Spleen (tissue), 13 donors: ENCODE measurements at places on chromosomes 5 and 9. TPM values are rescaled to one million over a fixed set of nuclear protein-coding genes. Genes with fewer than 3 reads are reported as not detected.

DNA sequence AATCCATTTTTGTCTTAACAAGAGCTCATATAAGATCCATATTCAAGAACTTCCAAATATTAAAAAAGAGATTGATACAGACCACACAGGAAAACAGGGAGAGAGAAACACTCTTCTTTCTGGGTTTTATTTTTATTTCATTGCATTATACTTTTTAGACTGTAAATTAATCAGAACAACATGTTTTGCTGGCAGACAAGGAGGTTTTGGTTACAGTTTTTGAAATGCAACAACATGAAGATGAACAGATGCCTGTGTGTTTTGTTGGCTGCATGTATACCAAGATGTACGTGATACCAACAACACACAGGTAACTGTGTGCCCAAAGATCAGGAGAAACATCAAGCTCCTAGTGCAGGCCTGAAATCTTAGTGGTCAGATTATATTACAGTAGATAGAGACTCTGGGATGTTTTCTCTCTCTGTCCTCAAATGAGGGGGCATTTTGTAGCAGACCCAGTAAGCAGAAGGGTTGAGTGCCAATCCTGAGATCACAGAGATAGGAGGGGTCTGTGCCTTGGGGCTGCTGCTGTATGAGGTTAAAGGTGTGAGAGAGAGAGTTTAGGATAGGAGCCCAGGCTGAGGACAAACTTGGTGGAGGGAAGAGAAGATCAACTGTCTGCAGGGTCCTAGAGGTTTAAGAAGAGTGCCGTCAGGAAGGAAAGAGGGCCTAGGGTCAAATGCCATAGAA, 152.2 kb downstream of the DCP2 start:
- DNase-seq: no peak

The FST gene
- 0.40 TPM for total RNA-seq

GRCh38 chr9:124455820-124456219, 5.6 kb downstream of the ADGRD2 start:
- DNase-seq: peak; percentile 23

The ADAMTS16 gene
- not detected for total RNA-seq

GRCh38 chr5:172840432-172841154, 6.5 kb downstream of the ERGIC1 start:
- DNase-seq: peak; percentile 72

DNA sequence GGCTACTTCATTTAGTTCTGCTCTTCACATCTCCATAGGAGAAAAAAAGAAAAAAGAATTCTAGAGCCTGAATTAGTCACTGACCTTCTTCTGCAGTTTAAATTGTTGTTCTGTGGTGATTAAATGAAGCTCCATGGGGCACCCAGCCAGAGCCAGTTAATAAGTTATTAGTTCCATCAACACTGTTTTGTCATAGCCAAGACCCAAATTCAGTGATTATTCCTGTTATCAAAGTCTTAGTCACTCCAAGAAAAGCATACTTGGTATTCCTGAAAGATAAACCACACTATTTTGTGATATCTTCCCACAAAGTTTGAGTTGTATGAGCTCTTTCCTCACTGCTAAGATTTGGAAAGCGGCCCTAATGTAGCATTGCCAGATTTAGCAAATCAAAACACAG, 134.8 kb upstream of the RGMB start:
- DNase-seq: no peak

GRCh38 chr9:26833792-26834191, 58.8 kb downstream of the CAAP1 start:
- no peak for DNase-seq

DNA sequence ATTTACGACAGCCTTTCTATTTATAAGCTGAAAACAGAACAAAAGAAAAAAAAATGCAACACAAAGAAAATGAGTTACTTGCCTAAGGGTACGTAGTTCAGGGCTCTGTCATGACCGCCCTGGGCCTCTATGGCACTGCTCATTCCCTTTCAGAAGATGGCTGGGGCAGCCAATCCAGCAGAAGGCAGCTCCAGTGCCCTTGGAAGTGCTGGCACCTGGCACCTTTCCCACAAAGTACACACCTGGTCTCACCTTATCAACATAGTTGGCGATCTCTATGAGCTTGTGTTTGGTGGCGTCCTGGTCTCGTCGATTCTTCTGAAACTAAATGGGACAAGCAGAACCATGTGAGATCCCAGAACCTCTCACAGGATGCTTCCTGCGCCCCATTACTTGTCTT, 53.2 kb downstream of the NIPAL4 start:
- no peak for DNase-seq

DNA sequence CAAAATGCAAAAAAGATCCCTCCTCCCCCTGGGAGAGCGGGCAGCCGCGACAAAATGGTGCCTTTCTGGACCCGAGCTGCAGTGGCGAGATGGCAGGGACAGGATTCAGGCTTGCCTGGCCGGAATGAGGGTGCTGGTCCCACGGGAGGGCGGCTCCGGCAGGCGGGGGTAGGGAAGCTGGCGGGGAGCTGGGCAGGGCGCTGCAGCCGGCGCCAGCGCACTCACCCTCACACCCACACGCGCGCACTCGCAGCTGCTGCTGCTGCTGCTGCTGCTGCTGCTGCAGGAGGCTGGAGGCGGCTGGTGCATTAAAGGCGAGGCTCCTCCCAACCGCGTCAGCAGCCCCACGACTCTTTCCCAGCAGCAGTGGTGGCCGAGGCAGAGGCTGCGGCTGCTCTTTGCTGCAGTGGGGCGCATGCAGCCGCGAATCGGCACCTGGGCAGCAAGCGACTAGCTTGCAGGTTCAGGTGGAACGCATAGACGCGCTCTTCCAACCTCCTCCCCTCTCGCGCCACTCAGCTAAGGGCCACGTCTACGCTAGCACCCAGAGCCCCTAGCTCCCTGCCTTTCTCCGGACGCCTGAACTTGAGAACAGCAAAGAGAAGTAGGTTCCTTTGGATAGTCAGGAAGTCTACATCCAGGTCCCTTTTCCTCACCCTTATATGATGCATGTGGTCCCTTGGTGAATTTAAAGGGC, at the start of gene PPP2R2B:
PPP2R2B (minus strand) TSS at position 282 of the 697 bp plus-strand sequence.
- peak; percentile 88 for DNase-seq

The PCDH1 gene
- 11.4 TPM for total RNA-seq

The EMB gene
- 93.2 TPM for total RNA-seq

DNA sequence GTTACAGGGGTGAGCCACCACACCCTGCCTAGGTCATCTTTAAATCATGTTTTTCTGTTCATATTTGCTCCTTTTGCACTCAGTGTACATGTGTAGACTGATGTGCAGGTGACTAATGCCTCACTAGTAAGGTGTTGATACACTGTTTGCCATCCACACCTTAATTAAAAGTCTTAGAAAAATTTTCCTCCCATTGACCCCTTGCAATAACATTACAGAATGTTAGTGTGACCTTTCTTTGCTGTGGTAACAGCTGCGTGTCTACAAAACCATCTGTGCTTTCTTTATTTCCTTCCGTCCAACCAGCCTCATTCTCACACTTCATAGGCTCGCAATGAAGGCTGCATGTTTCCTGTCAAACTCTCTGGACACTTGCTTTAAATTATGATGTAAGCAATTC, 6.6 kb upstream of the CEMIP2 start:
- DNase-seq: no peak

The CSF2 gene
- total RNA-seq: not detected

DNA sequence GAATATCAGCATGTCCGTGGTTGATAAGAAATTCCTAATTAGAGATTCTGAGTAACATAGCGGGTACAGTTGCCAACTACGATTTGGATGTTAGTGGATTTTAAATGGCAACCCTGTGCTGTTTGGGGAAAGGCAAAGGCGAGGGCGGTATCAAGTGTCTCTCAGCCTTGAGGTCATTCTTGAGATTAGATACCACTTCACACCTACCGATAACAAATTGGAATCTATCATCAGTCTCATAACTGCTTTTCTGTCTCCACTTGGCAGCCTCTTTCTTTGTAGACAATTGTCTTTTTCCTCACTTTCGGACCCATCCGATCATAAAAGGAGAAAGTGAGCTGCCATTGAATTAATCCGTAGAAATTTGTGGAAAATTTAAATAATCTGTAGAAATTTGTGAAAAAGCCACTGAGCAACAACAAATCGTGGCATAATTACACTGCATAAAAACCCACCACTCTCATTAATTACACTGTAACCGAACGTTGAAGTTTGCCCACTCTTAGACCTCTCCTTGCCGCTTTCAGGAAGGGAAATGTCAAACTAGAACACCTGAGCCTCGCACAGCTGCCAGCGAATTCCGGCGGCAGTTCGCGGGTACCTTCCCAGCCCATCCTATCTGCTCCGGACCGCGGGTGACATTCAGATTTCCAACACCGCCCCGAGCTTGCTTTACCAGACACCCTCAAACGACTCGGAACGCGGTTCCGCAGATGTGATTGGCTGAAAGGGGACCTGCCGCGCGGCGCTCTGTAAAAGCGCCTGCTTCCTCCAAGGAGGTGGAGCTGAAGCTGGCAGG, 849 bp upstream of the RGMB start:
- DNase-seq: peak; percentile 90

- no peak for DNase-seq
Measured at GRCh38 chr9:137052998-137053943, 590 bp downstream of the ENTPD2 start.

The ARL14EPL gene
- total RNA-seq: not detected

GRCh38 chr5:9861666-9862256, 231.6 kb upstream of the TAS2R1 start:
- no peak for DNase-seq

GRCh38 chr5:42600441-42600840, 156.2 kb upstream of the CCDC152 start:
- no peak for DNase-seq

GRCh38 chr5:5085381-5085780, 54.7 kb upstream of the ADAMTS16 start:
- no peak for DNase-seq

GRCh38 chr9:87748881-87749280, 23.0 kb downstream of the CTSL start:
- no peak for DNase-seq

DNA sequence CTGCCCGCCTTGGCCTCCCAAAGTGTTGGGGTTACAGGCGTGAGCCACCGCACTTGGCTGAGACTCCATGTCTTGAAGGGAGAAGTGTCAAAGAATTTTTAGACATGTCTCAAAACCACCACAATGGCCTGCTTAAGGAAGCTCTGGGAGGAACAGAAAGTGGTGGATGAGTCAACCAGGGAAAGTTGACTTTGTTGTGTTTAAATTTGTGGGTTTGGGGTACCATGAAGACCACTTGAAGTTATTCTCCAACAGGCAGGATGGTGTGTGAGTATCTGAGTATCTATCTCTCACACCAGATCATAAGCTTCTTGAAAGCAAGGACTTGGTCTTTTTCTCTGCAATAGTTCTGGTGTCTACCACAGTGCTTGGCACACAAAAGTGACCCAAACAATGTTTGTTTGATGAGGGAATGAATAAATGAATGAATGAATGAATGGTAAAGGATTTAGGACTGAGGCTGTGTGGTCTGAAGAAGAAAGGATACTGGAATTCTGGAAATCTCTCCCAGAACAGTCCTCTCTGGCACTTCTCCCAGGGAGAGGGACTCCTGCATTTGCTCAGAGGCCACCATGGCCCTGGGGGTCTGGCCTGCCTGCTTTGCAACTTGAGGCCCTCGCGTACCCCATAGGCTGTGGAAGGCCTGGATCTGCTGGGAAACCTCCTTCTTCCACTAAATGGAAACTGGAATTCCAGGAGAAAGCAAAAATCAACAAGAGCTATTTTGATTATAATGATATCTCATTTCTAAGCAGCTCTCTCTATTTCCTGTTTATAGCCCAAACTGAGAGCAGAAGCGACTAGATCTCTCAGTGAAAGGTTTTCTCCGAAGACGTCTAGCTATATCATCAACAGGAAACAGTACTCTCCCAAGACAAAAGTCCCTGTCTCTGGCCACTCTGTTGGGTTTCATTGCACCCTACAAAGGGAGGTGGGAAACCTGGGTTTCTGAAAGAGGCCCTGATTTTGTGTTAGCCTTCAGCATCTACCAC, 187.9 kb downstream of the PALM2AKAP2 start:
- no peak for DNase-seq

The ANKRD34B gene
- total RNA-seq: 0.38 TPM

- DNase-seq: no peak
Measured at GRCh38 chr5:96958977-96959376, 23.1 kb downstream of the LNPEP start.

DNA sequence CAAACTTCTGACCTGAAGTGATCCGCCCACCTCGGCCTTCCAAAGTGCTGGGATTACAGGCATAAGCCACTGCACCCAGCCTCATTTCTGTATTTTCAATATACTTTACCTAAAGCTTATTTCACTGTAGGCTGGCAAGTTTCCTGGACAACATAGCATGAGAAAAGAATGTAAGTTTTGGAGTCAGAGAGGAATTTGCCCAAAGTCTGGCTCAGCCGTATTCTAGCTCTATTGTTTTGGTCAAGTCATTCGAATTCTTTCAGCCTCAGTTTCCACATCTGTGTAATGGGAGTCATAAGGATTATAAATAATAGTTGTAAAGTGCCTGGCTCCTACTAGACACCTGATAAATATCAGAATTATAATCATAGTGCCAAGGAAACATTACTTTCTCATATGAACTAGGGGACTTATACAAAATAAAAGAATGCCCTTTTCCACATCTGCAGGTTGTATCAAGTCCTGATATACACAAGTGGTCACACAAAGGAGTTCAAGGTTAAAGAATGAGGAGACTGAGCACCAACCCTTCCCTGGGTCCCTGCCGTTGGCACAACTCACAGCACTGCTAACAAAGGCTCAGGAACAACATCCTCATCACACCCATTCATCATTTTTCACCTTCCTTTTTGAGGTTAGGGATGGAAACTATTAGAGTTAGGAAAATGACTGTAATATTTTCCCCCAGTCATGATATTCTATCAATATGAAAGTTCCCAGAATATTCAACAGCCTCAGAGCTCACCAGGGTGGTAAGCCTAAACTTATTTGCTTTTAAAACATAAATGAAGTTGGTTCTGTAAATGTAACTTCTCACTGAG, 34.6 kb upstream of the RAI14 start:
- DNase-seq: no peak

DNA sequence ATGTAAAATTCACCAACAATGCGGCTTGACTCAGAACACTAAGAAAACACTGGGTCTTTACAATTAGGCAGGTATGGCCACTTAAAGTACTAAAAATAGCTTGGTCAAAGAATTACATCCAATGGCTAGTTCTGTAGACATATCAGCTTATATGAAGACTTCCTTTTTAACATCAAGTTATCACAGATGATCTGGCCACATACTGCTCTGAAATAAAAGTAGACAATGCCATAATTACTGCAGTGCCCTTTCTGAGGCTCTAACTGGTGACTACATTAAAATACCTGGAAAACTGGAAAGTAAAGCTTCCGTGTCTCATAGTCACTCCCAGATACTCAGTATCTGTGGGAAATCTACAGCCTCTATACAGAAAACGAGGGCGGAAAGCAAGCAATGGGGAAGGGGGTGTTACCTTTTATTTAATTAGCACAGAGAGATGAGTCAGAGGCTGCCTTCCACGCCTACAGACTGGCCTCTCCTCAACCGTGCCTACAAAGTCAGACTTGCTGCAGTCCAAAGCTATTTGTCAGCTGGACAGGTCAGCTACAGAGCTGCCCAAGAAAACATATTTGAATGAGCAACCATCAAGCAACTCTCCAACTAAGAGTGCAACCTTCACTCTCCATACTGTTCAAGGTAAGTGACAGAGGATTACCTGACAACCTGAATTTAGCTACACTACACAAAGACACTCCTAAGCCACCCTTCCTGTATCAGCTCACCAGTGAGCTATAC, 8.7 kb downstream of the SERINC5 start:
- DNase-seq: no peak

The FOXD4L3 gene
- total RNA-seq: 0.39 TPM

- no peak for DNase-seq
Measured at GRCh38 chr9:108683245-108683644, 172.5 kb downstream of the ACTL7B start.
